ENCODE measurements at places on chromosomes 13 and 19. TPM values are rescaled to one million over a fixed set of nuclear protein-coding genes. Genes with fewer than 3 reads are reported as not detected.

GRCh38 chr19:52660981-52661380 lies 22.8 kb upstream of the ZNF83 start:
- no peak for DNase-seq

GRCh38 chr13:31827707-31828106 lies 88.4 kb downstream of the RXFP2 start:
- no peak for DNase-seq

- DNase-seq: no peak
These were observed 79.7 kb upstream of the SIAH3 start for GRCh38 chr13:45931211-45931610.

The TBXA2R gene
- polyA plus RNA-seq: 3.4 TPM

- no peak for DNase-seq
These were observed 3.5 kb downstream of the CIC start for GRCh38 chr19:42272535-42272897.

DNA sequence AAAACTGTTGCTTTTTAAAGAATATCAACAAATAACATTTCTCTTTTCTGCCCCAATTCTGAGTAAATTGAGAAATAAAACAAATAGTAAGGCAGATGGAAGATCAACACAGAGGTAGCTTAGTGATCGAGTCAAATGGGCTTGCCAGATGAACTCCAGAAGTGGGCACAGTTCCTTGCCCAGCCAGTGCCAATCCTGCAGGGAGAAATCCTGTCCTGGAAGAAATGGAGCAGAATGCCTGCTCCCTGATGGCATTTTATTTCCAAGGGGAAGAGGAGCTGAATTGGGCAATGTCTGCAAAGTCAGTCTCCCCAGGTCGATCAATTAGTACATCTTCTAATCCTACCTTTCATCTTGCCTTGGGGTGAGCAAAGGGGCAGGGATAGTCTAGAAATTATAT lies 225.3 kb downstream of the NHLRC3 start:
- no peak for DNase-seq

The MEGF8 gene
- 30.9 TPM for polyA plus RNA-seq

DNA sequence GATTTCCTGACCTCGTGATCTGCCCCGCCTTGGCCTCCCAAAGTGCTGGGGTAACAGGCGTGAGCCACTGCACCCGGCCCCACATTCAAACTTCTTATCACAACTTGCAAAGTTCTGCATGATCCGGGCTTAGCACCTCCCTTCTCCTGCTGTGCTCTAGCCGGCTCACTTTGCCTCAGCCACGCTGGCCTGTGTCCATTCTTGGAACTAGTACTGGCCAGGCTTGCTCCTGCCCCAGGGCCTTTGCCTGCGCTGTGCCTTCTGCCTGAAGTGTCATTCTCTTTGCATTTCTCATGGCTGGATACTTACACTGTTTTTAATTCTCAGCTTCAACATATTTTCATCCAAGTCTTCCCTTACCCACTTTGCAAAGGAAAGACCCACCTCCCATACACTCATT lies 29.9 kb downstream of the CACNG6 start:
- no peak for DNase-seq

DNA sequence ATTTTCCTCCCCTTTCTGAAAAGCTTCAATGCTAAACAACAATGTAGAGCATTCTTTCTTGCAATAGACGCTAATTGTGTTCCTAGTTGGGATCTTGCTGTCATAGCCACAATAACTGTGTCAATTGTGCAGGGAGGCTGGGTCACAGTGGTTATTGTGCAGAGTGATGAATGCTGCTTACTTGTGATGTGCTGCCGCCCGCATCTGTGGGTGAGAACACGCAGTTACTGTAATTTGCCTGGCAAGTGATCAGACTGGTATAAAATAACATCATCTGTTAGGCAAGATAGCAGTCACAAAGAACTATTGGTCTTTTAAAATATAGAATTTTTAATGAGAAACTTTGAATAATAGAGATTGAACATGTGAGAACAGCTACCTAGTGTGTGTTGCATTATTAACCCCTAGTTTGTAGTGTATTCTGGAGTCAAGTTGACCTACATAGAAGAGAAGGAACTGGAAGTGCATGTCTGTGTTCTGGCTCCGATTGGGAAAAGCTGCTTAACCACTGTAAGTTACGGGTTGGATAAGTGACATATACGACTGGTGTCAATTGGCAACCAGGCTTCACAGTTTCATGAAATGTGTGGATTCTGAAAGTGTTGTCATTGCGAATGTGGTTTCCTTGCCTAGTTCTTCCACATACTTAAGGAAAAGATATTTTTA lies 43.6 kb downstream of the SLAIN1 start:
- DNase-seq: no peak

The DPF1 gene
- 2.4 TPM for polyA plus RNA-seq

GRCh38 chr19:43798546-43799409 lies 3.5 kb downstream of the LYPD5 start:
- no peak for DNase-seq

The INSR gene
- 19.0 TPM for polyA plus RNA-seq

The PSPN gene
- polyA plus RNA-seq: 0.80 TPM

GRCh38 chr19:51695088-51695487 lies 2.0 kb downstream of the SPACA6 start:
- no peak for DNase-seq

DNA sequence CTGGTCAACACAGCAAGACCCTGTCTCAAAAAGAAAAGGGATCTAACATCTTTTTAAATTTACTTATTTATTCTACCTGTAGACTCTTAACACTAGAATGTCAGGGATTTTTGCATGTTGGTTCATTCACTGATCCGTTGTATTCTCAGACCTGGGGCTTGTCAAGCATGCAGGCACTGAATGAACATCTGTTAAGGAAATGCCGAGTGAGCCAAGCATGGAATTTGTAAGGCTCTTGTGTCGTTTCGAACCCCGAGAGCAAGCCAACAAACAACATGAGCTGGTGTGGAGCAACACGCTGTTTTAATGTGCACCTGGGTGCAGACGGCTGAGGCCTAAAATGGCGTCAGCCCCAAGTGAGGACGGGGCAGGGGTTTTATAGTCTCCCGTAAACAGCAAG lies 10.0 kb upstream of the OR1M1 start:
- no peak for DNase-seq

The ZNF579 gene
- 12.7 TPM for polyA plus RNA-seq

- DNase-seq: no peak
These were observed 5.4 kb upstream of the JSRP1 start for GRCh38 chr19:2261438-2262172.

GRCh38 chr13:59504407-59504806 lies 659.3 kb downstream of the DIAPH3 start:
- DNase-seq: no peak

Data from hindlimb muscle (tissue), 1 donor.